ENCODE measurements at places on chromosomes 16 and 17.
A peak's percentile ranks its signal among the peaks of the same experiment; 100 is the strongest.

DNA sequence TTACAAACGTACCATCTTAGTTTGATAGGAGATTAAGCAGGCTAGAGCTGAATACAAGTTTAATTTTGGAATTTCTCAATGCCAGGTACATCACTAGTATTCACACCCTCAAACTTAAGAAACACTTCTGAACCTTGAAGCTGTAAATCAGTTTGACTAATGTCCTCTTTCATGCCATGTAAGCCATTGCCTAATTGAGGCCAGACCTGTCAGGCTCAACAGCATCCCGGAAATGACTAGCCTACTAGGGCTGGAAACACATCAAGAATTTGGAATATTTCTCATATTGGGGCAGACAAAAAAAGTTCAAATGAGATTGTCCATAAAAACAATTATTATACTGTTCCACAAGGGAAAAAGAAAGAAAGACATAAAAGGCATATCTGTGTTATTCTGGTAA lies 1.7 kb downstream of the USP32 start:
- peak overlapping the region; percentile 94 for H3K4me3 ChIP-seq
- no peaks in the 10 kb centered on the region for H3K27me3 ChIP-seq
- peaks cover 5% of the 10 kb centered on the region for H3K4me1 ChIP-seq
- no peaks in the 10 kb centered on the region for H3K36me3 ChIP-seq

- H3K27me3 ChIP-seq = no peaks in the 10 kb centered on the region
- H3K4me1 ChIP-seq = peaks cover 11% of the 10 kb centered on the region
- DNase-seq = peak; percentile 79
- peaks cover 45% of the 10 kb centered on the region for H3K36me3 ChIP-seq
- peak overlapping the region; percentile 91 for H3K4me3 ChIP-seq
Measured at GRCh38 chr16:56451753-56452689, 667 bp downstream of the OGFOD1 start.

DNA sequence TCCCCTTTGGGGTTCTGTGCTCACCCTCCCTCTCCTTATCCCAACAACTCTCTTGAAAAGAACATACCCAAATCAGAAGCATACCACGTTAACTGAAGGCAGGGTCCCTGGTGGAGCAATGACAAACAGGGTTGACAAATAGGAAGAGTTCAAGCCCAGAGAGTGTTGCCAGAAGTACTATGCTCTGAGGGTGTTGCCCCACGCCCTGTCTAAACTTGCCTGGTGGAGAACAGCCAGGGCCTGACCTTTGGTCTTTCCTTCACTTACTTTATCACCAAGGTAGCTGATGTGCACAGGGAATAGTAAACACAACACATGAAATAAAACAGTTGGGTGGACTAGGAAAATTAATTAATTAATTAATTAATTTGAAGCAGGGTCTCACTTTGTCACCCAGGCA lies 23.3 kb downstream of the ZNF75A start:
- H3K27ac ChIP-seq = no peak overlapping the region
- no peaks in the 10 kb centered on the region for H3K4me1 ChIP-seq
- H3K36me3 ChIP-seq = no peaks in the 10 kb centered on the region
- DNase-seq = no peak
- no peak overlapping the region for H3K4me3 ChIP-seq

- H3K36me3 ChIP-seq = no peaks in the 10 kb centered on the region
- DNase-seq = no peak
Measured at GRCh38 chr16:27085182-27085581, 18.5 kb downstream of the C16orf82 start.

DNA sequence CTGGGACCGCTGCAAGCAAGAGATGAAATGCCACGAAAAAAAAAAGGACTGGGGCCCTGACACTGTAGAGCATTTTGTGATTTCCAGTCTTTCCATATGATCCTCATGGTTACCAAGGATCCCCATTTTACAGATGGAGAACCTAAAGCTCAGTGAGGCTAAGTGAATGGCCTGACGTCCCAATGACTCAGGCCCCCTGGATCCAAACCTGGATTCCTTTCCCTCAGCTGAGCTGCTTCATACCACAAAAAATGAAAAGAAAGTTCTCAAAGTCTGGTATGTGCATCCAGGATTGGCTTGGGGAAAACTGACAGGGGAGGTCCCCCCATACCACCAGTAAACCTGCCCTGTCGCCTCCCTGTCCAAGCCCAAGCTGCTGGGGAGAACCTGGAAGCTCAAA lies 80.5 kb downstream of the TEX14 start:
- H3K27ac ChIP-seq = no peak overlapping the region
- H3K27me3 ChIP-seq = peaks cover 8% of the 10 kb centered on the region
- H3K36me3 ChIP-seq = no peaks in the 10 kb centered on the region
- DNase-seq = no peak

- peaks cover 67% of the 10 kb centered on the region for H3K4me1 ChIP-seq
- no peak overlapping the region for H3K4me3 ChIP-seq
- H3K36me3 ChIP-seq = peaks cover 59% of the 10 kb centered on the region
- no peaks in the 10 kb centered on the region for H3K27me3 ChIP-seq
- peak; percentile 78 for DNase-seq
Measured at GRCh38 chr16:535446-536405, 8.2 kb downstream of the CAPN15 start.

DNA sequence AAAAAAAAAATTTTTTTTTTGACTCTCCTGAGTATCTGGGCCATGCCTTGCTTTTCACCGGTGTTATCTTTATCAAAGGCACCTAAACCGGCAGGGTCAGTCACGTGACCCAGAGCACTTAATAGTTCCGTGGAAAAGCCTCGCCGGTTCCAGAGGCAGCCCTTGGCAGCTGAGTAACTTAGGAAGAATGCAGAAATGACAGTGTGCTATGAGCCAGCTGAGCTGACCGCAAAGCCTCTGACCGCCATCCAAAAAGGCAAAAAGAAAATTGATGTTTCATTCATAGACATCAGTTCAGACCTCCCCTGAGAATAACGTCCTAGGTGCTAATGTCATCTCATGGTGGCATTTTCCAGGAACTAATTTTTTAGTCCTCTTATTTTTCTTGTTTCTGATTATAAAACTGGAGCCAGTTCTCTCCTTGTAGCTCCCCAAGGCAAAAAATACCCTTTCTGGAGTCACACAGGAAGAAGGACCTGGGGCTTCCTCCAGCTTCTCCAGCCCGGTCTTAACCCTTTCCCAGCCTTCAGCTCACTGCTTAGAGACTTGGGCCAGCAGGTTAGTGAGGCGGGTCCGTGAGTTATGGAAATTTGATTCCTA lies 122.6 kb downstream of the SOCS1 start:
- H3K27ac ChIP-seq = peak overlapping the region; percentile 93
- H3K36me3 ChIP-seq = no peaks in the 10 kb centered on the region
- peaks cover 57% of the 10 kb centered on the region for H3K4me1 ChIP-seq
- no peaks in the 10 kb centered on the region for H3K27me3 ChIP-seq
- no peak overlapping the region for H3K4me3 ChIP-seq

DNA sequence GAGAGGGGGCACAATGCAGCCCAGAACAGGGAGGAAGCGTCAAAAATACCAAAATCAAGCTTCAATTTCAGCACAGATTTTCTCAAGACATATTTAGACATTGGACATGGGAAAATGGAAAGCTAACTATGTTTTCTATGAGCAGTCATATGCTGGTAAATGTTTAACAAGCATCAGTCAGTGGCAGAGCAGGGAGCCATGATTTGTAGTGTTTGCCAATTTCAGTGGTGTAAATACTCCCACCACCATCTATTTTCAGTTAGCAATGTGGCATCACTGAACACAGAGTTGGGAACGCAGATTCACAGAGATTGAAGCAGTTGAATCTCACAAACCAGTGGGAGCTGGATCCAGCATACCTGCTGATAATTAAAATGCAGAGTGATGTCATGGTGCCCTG lies 24.6 kb upstream of the MYOCD start:
- no peaks in the 10 kb centered on the region for H3K4me1 ChIP-seq
- peaks cover 14% of the 10 kb centered on the region for H3K27me3 ChIP-seq
- H3K36me3 ChIP-seq = no peaks in the 10 kb centered on the region
- no peak for DNase-seq
- no peak overlapping the region for H3K4me3 ChIP-seq

DNA sequence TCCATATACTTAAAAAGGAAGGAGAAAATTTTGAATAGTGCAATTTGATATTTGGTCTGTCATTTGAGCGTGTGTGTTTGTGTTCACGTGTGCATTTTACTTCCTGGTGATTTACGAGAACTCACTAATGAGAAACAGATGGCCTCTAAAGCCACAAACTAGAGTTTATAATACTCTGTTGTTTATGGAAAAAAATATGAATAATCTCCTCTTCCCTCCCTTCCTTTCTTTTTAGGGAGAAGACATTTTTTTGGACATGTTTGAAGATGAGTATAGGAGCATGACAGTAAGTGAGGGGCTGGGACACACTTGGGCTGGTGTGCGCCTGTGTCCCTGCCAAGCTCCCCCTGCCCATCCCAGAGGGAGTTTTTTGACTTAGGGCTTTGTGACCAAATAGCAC lies 102.7 kb downstream of the CLEC16A start:
- no peak overlapping the region for H3K4me3 ChIP-seq
- H3K27me3 ChIP-seq = no peaks in the 10 kb centered on the region
- H3K27ac ChIP-seq = no peak overlapping the region
- peaks cover 48% of the 10 kb centered on the region for H3K36me3 ChIP-seq

DNA sequence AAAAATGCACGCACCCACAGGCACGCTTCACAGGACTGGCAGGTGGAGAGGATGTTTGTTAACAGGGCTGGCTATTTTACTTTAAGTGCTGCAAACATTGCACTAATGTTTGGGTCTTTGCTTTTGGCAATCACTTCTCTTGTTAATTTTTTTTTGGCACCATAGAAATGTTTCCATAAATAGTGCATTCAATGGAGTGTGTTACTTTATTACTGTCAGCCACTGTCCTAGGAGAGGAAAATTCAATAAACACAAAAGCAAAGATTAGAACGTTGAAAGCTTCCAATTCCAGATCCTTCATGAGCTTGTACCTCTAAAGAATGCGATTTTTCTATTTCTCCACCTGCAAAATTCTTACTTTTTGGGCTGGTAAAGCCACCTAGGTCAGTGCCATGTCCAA lies 743.5 kb downstream of the WWOX start:
- H3K4me1 ChIP-seq = no peaks in the 10 kb centered on the region
- H3K27me3 ChIP-seq = no peaks in the 10 kb centered on the region
- H3K36me3 ChIP-seq = no peaks in the 10 kb centered on the region
- DNase-seq = no peak

GRCh38 chr16:13350000-13350399 lies 448.6 kb downstream of the SHISA9 start:
- H3K4me3 ChIP-seq = no peak overlapping the region
- no peak overlapping the region for H3K27ac ChIP-seq
- no peaks in the 10 kb centered on the region for H3K36me3 ChIP-seq

DNA sequence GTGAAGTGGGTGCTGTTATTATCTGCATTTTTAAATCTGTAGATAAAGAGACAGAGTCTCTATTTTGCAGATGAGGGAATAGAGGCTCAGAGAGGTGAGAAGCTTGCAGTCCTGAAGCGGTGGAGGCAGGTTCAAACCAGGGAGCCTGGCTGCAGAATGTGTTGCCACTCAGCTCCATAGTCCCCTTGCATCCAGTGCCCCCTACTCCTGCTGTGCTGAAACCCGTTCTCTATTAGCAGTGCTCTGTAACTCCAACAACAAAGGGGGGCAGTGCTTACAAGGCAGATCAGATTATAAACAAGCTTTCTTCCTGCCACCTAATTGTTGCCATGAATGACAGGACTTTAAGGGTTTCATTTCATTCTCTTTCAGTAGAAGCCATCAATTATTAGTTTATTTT lies 118.1 kb upstream of the CACNG3 start:
- no peak for DNase-seq
- no peak overlapping the region for H3K27ac ChIP-seq
- no peak overlapping the region for H3K4me3 ChIP-seq
- H3K36me3 ChIP-seq = no peaks in the 10 kb centered on the region
- H3K4me1 ChIP-seq = no peaks in the 10 kb centered on the region

DNA sequence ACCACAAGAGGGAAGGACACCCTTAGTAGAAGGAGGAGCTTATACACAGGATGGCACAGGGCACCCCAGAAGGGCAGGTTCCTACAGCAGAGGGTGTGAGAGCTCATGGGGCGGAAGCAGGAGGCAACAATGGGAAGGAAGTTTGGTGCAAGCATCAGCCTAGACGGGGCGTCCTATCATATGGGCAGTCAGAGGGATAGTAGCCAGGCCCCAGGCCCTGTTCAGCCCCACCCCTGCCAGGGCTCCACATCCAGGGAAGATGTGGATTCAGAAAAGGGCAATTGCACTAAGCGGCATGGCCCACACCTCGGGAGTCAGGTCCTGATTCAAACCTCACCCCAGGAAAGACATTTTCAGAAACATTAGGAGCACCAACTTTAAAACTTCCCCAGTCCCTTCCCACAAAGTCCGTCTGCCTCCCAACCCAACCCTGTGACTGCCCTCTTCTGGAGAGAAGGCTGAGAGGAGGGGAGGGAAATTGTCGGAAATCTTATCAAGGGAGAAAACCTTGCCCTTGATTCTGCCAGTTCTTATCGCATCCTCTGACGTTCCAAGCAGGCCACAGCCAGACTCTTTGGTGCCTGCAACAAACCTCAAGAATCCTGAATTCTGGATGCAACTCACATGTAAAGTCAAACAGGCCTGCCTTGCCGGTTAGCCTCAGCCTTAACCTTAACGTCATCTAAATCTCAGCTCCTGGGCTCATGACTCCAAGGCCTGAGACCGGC lies 198.8 kb upstream of the CDH5 start:
- H3K4me3 ChIP-seq = no peak overlapping the region
- peak; percentile 67 for DNase-seq
- H3K27ac ChIP-seq = no peak overlapping the region
- no peaks in the 10 kb centered on the region for H3K4me1 ChIP-seq
- H3K27me3 ChIP-seq = peaks cover 19% of the 10 kb centered on the region

- peaks cover 73% of the 10 kb centered on the region for H3K36me3 ChIP-seq
- no peak overlapping the region for H3K4me3 ChIP-seq
- no peak overlapping the region for H3K27ac ChIP-seq
Measured at GRCh38 chr16:1363501-1364041, 11.8 kb downstream of the GNPTG start.

- no peaks in the 10 kb centered on the region for H3K36me3 ChIP-seq
- no peak overlapping the region for H3K27ac ChIP-seq
- no peak for DNase-seq
- no peaks in the 10 kb centered on the region for H3K27me3 ChIP-seq
- no peaks in the 10 kb centered on the region for H3K4me1 ChIP-seq
- no peak overlapping the region for H3K4me3 ChIP-seq
Measured at GRCh38 chr16:47861999-47862398, 293.8 kb downstream of the ABCC12 start.

DNA sequence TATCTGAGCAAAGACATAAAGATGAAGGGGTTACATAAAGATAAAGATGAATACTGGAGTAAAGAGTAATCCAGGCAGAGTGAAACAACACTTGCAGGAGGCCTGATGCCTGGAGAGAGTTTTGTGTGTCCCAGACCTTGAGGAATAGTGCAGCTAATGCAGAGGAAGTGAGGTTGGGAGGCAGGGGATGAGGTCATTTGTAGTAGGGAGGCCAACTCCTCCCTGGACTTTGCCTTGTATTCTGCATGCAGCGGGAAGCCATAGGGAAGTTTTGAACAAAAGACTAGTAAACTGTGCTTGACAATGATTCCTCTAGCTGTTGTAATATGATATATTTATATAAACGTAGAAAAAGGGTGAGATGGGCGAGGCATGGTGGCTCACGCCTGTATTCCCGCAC lies 356.6 kb downstream of the KCNJ2 start:
- H3K27ac ChIP-seq = no peak overlapping the region
- H3K4me1 ChIP-seq = no peaks in the 10 kb centered on the region
- no peak overlapping the region for H3K4me3 ChIP-seq
- DNase-seq = no peak
